ENCODE measurements at places on chromosomes 2 and 18.
A peak's percentile ranks its signal among the peaks of the same experiment; 100 is the strongest.

DNA sequence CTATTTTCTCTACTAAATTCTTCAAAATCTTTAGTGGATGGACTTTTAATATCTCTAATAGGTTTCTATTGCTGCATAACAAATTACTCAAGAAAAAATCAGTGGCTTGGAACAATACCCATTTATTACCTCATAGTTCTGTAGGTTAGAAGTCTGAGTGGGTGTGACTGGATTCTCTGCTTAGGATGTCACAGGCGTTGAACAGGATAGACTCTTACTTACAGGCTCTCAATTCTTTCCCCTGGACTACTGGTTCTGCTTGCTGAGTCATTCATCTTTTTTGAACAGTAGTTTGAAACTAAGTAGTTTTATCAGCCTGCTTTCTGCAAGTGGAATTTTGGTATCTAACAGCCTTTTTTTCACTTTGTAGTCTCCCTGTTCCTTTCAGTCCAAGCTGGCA, 265.4 kb downstream of the ZNF385B start:
- DNase-seq, result no peak

- DNase-seq, result peak; percentile 24
Measured at GRCh38 chr2:190879474-190880377, 895 bp upstream of the GLS start.

GRCh38 chr2:148184976-148185375, 164.1 kb downstream of the MBD5 start:
- DNase-seq, result no peak

- DNase-seq, result no peak
Measured at GRCh38 chr2:24875272-24875671, 44.8 kb downstream of the ADCY3 start.

DNA sequence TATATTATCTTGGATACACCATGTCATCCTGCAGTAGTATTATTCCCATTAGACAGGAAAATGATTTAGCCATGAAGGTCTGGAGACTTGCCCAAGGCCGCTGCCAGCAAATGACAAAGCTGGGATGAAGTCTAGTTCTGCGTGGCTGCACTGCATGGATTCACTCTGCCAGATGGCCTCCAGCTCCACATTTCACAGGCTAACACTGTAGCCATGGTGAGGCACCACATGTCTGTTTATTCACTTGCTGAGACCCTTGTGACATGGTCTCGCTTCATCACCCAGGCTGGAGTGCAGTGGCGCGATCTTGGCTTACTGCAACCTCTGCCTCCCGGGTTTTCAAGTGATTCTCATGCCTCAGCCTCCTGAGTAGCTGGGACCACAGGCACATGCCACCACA, 31.5 kb upstream of the SCG2 start:
- DNase-seq, result no peak

- DNase-seq, result no peak
Measured at GRCh38 chr2:82636402-82637020, 1822.6 kb downstream of the SUCLG1 start.

GRCh38 chr2:186605041-186605440, 15.2 kb downstream of the ITGAV start:
- no peak for DNase-seq

DNA sequence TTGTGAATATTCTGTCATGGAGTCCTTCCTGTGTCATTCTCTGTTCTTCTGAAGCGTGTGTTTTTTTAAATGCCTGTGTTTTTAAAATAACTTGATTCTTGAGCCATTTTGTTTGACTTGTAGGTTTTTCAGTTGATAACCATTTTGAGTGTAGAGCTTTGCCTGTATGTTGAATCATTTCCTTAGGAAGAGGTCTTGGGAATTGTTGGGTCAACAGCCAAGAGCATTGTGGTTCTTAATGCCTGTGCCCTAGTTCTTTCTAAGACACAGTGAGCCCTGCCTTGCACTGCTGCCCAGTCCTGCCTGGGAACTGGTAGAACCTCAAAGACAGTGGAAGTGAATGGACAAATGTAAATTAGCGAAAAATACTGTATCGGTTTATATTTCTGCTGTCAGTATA, 25.9 kb downstream of the RAB12 start:
- DNase-seq, result no peak

DNA sequence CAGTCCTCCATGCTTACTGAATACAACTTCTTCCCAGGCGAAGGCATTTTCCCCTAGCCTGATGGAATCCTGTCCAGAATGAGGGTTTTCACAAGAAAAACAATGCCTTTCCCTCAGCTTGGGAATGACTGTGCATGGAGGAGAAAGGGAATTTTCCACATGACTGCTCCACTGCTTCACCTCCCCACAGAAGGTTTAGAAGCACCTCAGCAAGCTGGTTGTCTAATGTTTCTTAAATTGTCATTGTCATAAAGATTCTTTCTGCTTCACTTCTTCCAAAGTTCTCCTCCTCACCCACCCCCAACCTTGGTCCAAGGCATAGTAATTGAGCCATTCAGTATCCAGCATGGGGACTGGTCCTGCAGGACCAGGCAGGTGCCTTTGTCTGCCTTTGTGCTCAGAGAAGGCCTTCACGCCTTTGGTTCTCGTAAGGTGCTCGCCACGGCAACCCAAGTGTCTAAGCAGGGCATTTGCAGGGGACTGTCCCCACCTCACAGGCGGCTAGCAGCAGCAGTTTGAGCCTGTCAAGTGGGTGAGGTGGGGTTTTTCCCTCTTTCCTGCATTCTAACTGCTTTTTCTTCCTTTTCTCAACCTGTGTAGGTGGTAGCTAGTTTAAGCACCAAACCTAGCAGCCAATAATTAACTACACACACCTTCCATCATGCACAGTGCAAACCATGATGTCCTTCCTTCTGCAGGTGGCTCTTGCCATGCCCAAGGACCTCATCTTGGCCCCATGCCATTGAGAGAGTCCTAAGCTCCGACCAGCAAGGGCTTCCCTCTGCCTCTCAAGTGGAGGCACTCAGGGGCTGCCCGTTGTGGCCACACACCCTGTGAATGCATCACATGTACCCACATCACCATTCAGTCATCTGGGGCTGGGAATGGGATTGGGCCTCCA, 65.7 kb upstream of the BCL2L11 start:
- peak; percentile 59 for DNase-seq

GRCh38 chr18:26813043-26813442, 52.5 kb downstream of the AQP4 start:
- no peak for DNase-seq

GRCh38 chr2:234352270-234352669, 144.6 kb downstream of the ARL4C start:
- no peak for DNase-seq

- no peak for DNase-seq
Measured at GRCh38 chr18:31610286-31611205, 18.9 kb downstream of the TTR start.
